AG10803 (cell line): ENCODE measurements at places on chromosomes 11 and 22.
A peak's percentile ranks its signal among the peaks of the same experiment; 100 is the strongest.

DNA sequence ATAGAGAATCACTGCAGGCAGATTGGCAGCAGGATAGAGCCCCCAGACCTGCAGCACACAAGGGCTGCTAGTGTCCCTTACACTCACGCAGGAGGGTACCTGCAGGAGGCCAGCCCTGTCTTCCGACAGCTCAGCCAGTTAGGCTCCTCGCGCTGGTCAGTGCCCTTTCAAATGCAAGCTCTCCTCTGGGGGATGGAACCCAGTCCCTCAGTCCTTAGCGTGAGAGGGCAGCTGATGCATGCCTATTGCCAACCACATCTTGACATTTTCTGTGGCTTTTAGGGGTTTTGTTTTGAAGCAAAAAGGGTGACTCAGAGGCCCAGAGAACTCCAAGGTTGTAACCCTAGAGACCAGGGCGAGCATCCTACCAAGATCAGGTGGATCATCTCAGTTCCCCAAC, 40.0 kb downstream of the WNT11 start:
- DNase-seq, result peak; percentile 42

GRCh38 chr11:126348806-126349582, 6.5 kb upstream of the ST3GAL4 start:
- DNase-seq, result peak; percentile 60

- peak; percentile 93 for DNase-seq
These were observed 29.8 kb downstream of the ADAMTS15 start for GRCh38 chr11:130478204-130478701.

DNA sequence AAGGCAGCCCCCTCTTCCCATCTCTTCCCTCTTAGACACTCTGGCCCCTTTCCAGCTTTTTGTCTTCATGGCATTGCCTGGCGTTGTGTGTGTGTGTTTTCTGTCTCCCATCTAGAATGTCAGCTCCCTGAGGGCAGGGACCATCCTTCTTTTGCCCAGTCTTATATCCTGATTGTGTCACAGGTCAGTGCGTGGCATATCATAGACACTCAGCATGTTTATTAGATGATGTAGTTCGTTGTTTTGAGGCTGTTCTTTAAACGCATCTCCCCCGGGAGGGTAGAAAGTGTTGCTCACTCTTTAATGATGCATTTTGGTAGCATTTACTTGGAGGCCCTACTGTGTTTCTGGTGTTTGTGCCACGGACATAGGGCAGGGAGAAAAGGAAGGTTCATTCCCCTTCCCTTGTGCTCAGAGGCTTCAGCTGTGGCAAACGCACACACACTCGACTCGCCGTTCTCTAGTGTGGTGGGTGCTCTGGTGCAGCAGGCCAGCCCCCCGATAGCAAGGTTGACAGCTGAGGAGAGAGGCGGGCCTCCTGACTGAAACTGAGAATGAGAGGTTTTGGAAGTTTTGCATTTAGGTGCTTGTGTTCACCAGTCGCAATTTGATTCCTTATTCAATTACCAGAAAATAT, 60.2 kb downstream of the TNRC6B start:
- DNase-seq, result no peak

DNA sequence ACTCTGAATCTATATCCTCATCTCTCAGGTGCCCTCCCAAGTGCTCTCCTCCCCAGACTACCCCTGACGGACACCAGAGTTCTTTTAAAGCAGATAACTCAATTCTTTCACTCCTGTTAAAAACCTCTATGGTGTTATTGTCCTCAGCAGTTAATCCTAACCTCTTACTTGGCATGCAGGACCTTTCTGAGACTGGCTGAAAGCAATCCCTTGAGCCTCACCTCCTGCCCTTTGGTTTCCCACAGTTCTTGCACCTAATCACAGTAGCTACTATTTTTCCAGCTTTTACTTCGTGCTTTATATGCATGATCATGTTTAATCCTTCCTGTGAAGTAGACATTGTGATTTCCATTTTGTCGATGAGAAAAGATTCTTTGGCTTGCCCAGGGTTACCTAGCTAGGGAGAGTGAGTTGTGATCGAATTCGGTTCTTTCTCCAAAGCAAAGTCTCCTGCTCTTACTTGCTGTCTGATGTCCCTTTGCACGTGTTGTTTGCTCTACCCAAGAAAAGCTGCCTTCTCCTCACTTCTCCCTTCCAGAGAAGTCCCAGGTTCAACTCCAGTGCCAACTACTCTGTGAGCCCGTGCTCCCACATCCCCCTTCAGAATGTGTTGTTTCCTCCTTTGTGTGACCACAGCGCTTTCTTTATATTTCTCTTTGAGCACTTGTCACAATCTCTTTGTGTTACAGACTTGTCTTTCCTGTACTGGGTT, 2.1 kb downstream of the UBE2L3 start:
- DNase-seq, result no peak
